NCI-H1930 (cell line): ENCODE measurements at places on chromosomes 4 and X.
A peak's percentile ranks its signal among the peaks of the same experiment; 100 is the strongest.

- DNase-seq, result peak; percentile 49
These were observed 87.2 kb downstream of the AREG start for GRCh38 chr4:74531963-74532794.

DNA sequence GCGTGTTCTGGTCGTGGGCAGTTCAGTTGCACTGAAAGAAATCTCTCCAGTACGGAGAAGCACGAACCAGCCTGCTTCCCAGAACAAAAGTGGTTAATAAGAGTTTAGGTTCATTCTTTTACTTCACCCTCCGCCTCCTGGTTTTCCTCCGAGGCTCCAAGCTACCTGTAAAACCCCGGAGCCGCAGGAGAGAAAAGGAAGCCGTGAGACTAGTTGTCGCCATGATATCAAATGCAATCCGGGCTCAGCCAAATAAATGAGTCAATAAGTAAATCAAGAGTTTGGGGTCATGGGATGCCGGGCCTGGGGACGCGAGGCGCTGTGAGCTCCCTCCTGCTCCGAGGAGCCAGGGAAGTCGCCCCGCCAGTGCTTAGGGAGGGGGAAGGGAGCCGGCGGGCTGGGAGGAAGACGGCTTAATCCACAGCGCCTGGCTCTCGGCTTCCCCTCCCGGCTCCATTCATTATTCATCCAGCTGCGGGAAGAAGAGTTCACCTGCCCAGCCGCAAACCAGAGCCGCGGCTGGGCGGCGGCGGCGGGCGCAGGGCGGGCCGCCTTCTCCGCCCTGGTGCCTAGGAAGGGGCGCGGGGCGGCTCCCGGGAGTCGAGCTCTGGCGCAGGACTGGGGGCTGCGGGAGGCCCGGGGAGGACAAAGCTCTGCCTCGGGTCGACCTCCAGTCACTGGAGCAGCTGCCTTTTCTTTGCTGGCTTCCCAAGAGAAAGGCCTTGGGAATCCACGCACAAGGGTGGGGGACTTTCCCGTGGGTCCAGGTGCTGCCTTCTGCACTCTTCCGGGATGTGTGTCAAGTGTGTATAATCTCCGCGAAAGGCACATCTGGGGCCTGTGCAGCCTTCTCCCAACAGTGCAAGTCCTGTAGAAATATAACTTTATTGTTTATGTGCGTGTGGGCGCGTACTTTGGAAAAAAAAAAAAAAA lies 1.7 kb downstream of the FRAS1 start:
- DNase-seq, result peak; percentile 17

- peak; percentile 46 for DNase-seq
These were observed 126.3 kb downstream of the NEK1 start for GRCh38 chr4:169485791-169486742.

GRCh38 chr4:151408380-151408629 lies 671 bp upstream of the FHIP1A start:
- DNase-seq, result no peak

DNA sequence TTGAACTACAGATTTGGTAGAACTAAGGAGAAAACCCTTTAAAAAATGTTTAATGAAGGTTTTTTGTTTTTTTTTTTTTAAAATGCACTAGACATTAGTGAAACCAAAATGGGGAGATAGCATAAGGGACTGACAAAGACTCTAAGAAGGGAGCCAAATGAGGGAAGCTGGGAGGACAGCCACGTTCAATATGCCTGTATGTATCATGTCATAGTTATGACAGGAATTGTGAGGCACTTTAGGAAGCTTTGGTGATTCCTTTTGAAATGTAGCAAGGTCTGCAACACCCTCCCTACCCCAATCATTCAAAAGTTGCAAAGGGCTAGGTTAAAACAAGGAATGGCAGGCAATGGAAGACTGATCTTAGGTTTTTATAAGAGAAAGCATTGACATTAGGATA lies 526.0 kb downstream of the TLL1 start:
- DNase-seq, result no peak

DNA sequence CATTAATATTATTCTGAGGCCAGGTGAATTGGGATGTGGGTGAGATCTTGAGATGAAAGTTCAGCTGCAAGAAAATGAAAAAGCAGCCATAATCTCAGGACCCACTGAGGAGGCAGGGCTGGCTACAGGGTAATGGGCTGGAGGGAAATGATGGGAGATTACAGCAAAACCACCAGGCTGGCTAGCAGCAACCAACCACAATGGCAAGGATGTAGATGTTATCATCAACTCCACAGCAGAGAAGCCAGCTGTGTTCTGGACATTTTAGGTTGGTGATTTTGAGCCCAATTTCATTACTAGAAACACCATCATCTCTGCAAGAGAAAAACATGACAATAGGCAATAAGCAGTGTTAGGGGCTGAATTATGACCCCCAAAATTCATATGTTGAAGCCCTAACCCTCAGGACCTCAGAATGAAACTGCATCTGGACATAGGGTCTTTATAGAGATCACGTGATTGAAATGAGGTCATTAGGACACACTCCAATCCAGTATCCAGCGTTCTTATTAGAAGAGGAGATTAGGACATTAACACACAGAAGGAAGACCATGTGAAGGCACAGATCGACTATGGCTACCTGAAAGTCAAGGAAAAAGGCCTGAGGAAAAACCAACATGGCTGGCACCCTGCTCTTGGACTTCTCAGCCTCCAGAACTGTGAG lies 139.8 kb upstream of the KIT start:
- no peak for DNase-seq

- no peak for DNase-seq
These were observed 123.4 kb downstream of the HMX1 start for GRCh38 chr4:8748236-8748575.

GRCh38 chr4:155626561-155626960 lies 40.1 kb upstream of the GUCY1A1 start:
- DNase-seq, result no peak

DNA sequence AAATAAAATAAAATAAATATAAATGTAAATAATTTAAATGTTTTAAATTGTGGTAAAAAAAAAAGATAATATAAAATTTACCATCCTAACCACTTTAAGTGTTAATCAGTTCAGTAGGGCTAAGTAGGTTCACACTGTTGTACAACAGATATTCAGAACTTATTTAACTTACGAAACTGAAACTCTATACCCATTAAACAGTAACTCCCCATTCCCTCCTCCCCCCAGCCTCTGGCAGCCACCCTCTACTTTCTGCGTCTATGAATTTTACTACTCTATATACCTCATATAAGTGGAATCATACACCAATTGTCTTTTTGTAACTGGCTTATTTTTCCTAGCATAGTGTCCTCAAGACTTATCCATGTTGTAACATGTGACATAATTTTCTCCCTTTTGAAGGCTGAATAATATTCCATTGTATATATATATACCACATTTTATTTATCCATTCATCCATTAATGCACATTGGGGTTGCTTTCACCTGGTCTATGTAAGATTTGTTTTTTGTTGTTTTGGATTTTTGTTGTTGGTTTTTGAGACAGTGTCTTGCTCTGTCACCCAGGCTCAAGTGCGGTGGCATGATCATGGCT lies 32.5 kb upstream of the ELF2 start:
- DNase-seq, result no peak

- DNase-seq, result no peak
These were observed 56.7 kb downstream of the PCDH19 start for GRCh38 chrX:100353326-100353725.

DNA sequence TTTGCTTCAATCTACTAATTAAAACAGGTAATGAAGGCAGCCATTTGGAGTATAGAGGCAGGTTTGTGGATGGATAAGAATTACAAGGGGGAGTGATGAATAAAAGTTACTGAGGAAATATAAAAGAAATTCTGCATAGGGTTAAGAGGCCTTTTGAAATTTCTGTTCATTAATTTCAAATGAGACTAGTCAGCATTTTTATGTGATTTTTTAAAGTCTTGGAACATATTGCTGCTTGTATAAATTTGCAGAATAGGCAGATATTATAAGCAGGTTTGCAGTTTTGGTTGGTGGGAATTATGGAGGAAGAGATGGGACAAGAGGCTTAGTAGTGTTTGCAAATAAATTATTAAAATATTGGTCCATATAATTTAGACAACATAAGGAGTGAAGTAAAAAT lies 750.4 kb upstream of the AGA start:
- DNase-seq, result no peak

- no peak for DNase-seq
These were observed 8.0 kb upstream of the FNIP2 start for GRCh38 chr4:158760866-158761265.
